ENCODE measurements at places on chromosomes 4 and X.

DNA sequence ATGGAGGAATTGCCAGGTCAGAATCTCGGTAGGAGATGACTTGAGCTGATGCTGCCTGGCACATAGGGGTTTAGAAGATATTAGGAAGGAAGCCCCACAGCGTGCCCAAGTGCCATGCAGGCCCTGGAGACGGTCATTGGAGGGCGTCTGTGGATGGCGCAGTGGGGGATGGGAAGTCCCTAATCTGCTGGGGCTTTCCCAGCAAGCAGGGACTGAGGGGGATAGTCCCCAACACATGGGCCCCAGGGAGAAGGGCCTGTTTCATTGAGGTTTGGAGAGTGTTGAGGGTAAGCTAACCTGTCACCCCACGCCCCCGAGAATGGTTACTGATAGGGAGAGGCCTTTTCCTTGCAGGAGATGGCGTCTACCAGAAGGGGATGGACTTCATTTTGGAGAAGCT, 7.8 kb downstream of the TAFAZZIN start:
- DNase-seq: no peak

DNA sequence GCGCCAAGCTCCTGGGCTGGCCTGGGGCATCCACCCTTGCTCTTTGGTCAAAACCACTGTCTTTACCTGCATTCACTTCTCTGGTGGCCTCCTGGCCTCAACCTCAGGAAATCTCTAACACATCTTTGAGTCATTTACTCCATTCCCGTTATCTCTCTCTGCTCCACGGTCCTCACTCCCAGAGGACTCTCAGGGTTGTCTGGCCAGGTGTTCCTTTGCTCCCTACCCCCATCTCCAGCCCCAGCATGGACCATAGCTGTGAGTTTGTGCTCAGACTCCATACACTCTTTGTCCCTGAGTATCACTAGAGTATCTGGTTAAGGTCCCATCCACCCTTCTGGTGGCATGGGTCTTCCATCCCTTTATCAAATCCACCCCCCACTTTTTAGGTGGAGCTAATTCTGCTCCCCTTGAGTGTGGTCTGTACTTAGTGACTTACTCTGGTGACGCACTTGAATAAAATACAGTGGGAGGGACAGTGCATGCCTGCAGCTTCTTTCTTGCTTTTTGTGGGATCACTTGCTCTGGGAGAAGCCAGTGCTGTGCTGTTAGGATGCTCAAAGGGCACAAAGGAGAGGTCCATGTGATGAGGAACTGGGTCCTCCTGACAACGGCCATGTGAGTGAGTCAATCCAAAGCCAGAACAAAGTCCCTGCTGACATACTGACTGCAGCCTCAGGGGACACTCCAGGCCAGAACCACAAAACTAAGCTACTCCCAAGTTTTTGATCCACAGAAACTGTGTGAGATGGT, 44.3 kb downstream of the IGFBP7 start:
- DNase-seq: no peak

GRCh38 chrX:52983321-52984000, 25.1 kb upstream of the FAM156A start:
- no peak for DNase-seq

DNA sequence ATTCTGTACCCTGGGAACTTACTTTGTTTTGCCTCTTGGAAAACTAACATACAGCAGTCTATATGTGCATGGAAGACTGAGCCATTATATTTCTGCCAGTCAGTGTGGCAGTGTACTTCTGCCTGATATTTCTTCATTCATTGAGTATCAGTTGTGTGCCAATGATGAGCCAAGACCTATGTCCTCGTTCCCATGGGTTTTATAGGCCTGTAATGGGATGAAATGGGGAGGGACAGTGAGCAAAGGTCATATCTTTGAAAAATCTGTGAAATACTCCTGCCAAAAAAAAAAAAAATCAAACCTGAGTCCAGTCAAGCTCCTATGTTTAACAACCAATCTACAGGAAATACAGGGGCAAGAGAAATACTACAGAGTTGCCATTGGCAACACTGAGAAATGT, 9.1 kb downstream of the NSD2 start:
- no peak for DNase-seq

- no peak for DNase-seq
Observed at GRCh38 chr4:151195801-151196200, 81.2 kb upstream of the PRSS48 start.

- no peak for DNase-seq
Observed at GRCh38 chr4:41436419-41436818, 101.5 kb upstream of the LIMCH1 start.
